ENCODE measurements at places on chromosomes 2 and 18.

- DNase-seq, result no peak
Measured at GRCh38 chr18:79302120-79302519, 93.6 kb upstream of the NFATC1 start.

DNA sequence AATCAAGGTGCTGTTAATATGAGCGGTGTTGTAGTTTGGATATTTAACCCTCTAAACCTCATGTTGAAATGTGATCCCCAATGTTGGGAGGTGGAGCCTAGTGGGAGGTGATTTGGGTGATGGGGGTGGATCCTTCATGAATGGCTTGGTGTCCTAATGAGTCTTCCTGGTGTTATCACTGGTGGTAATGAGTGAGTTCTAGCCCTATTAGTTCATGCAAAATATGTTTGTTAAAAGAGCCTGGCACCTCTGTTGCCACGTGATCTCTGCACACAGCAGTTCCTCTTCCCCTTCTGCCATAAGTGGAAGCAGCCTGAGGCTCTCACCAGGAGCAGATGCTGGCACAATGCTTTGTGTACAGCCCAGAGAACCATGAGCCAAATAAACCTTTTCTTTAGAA lies 158.4 kb downstream of the FMNL2 start:
- no peak for DNase-seq

- no peak for DNase-seq
Measured at GRCh38 chr2:172211512-172211911, 108.8 kb upstream of the DLX2 start.

DNA sequence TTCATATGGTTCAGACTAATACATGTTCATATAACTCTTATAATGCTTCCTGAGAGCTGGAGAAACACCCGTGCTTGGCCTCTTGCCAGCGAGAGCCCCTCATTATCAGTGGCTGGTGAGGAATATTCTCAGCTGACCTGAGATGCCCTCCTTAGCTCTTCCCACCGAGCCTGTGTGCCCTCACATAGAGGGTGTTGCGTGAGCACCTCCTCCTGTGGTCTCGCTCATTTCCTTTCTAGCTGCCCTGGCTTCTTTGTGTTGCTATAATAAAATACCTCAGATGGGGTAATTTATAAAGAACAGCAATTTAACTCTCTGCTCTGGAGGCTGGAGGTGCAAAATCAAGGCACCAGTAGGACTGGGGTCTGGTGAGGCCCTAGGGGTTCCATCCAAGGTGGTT lies 80.5 kb upstream of the ALKAL2 start:
- no peak for DNase-seq

DNA sequence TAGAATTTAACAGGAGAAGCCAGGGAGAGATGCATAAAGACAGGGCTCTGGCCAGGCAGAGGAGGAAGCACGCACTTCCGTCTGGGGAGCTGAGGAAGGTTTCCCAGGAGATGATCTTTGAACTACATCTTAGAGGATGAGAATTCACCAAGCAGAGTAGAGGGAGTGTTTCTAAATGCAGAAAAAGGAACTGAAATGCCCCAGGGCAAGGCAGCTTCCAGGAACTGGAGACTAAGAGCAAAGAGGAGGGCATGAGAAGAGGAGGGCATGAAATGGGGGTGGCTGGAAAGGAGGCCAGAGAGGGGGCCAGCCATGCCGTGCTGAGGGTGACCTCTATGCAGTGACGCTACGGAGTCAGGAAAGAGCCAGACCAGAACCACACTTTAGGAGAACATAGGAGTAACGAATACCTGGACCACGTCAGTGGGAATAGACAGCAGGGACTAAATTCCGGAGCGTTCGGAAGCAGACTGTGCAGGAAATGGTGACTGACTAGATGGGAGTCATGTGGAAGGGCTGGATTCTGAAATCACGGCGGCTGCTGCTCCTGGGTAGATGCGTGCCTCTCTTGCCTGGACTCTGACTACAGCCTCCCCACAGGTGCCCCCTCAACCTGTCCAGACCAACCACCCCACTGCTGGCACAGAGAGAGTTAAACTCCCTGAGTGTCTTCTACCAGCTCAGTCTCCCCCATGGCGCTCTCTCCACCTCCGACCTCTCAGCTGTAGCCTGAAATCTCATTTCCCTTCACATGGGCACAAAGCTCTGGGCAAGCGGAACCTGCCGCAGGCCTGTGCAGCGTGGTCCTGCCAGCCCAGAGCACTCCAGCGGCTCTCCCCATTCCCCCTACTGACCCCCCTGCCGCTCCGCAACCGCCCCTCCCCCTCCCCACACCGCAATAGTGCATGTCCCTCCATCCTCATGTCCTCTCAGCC lies 87.0 kb upstream of the RTN4 start:
- DNase-seq, result no peak

DNA sequence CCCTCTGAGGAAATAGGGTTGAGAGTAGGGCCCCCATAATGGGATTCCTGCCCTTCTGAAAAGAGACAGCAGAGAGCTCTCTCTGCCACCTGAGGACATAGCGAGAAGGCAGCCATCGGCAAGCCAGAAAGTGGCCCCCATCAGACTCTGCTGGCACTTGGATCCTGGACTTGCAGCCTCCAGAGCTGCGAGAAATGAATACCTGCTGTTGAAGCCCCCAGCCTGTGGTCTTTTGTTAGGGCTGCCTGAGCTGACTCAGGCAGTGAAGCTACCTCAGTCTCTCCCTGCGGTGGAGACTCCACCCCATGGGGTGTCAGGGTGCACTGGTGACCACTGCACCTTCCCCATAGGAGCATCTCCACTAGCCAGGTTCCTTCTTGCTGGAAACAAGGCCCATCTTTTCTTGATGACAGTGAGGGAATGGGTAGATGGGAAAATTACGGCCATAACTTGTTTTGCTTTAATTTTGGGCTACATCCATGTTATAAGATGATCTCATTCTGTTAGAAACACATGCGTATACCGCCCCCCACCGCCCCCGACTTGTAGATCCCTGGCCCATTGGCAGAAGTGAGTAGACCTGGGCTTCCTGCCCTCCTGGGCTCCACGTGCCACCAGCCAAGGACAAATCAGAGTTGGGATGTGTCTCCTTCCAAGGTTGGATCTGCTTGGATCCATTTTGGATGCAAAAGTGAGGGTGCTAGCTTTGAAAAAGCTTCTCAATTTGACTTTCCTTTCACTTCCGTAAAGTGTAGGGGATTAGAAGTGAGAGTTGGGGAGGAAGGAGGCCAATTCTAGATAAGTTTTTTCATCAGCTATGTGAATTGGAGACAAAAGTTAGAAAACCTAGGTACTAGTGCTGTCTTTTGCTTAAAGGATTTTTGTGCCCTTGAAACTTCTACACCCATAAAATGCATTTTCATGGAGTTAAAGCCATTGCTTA lies 42.9 kb downstream of the NCK2 start:
- DNase-seq, result no peak

DNA sequence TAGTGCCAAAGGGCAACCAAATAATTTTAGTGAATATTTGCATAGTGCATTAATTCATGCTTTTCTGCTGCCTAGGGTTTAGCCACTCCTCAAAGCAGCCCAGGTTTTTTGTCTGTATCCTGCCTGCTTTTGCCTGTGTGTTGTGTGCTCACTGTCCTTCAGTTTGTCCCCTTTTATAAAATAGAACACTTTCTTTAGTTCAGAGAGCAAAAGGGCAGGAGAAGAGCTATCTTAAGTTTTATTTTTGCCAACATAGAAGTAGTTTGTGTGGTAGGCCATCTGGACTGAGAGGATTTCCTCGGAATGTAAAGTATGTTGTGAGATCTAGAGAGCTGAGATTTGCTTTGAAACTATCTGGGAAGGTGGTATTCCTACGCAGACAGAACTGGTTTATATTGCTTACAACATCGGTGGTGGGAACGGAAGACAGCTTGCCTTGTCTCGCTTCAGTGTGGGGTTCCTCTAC lies 64.9 kb downstream of the EML4 start:
- DNase-seq, result no peak

DNA sequence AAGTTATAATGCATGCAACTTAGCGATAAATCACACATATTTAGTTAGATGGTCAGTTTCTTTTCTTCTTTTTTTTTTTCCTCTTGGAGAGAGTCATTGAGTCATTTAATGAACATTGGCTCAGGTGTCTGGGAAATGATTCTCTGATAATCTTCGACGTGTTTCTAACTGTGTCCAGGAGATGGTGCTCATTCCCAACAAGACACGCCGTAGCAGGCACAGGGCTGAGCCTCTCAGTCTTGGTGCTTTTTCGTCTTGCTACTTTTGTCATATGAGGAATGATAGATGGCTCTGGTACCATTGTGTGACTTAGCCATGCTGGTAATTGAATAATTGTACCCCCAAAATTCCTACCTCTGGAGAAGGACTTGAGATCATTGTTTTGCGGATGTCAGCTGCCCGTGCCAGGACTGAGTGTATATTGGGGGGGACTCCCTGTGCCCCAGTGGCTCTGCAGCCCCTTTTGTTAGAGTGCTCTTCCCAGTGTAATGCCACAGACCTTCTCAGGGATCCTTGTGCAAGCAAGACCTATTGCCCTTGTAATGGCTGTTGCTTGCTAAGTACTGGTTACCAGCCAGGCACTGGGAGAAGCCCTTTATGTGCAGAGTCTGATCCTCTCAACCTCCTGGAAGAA lies 107.6 kb upstream of the CYRIA start:
- DNase-seq, result peak; percentile 14

DNA sequence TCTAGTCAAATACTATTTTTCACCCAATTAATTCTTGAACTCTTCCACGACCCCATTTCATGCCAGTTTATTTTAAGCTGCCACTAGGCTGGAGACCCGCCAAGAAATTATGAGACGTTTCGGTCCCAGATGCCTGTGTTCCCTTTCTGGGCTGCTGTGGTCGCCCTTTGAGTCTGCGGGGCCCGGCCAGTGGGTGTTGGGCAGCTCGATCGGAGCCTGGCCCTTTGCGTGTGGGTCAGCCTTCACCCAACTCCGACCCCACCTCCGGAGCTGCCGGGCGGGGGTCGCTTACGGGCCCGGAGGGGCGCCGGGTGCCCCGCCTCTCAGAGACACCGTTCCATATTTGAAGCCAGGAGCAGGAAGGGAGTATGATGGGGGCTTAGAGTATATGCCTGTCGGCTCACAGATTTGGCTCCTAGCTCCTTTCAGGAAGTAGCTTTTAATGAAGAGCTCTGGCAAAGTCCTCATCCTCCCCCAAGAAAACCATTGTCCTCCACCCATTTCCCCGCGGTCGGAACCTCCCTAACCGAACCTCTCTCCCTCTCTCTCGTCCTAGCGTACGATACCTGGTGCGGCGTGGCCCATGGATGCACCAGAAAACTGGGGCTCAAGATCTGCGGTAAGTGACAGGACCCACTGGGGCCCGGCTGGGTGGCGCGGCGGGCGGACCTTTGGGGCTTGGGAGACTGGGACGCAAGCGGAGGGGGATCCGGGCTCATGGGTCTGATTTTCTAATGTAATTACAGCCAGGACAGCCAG lies 5.0 kb downstream of the GAD1 start:
- no peak for DNase-seq

DNA sequence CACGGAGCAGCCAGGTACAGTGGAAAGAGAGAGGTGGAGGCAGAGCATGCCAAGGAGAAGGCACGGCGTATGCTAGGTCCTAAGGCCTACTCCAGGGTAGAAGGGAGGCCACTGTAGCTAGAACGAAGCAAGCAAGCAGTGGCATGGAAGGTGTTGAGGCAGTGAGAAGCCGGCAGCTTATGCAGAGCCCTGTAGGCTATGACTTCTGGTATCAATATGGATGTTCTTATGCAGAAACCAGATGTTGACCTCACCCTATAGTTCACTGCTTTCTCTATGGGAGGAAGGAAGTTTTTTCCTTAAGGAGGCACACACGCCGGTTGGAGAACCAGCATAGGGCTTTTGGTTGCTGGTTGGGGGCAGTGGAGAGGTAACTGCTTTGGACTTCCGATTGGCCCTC lies 6.1 kb downstream of the MGAT5 start:
- no peak for DNase-seq

DNA sequence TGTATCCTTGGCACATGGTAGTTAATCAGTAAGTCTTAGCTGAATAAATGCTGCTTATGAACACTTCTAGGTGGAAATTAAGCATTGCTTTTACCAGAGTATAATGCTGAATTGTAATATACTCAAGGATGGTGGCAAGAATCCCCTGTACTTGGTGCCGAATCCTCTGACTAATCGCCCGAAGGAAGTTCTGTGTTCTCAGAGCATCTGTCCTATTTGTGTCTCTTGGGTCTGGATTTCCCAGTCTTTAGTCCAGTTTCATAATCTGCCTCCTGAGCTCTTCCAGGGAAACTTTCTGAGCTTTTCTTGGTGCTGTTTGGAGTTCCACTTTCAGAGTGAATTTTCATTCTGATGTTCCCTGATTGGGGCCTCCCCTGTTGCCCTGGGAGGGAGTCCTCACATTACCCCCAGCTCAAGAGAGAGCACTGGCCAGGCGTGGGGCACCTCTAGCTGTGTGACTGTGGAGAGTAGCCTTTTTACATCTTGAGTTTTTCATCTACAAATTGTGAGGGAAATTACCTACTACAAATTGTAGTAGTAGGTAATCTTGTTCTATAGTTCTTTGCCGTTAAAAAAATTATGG lies 144.9 kb downstream of the LTBP1 start:
- DNase-seq, result no peak

DNA sequence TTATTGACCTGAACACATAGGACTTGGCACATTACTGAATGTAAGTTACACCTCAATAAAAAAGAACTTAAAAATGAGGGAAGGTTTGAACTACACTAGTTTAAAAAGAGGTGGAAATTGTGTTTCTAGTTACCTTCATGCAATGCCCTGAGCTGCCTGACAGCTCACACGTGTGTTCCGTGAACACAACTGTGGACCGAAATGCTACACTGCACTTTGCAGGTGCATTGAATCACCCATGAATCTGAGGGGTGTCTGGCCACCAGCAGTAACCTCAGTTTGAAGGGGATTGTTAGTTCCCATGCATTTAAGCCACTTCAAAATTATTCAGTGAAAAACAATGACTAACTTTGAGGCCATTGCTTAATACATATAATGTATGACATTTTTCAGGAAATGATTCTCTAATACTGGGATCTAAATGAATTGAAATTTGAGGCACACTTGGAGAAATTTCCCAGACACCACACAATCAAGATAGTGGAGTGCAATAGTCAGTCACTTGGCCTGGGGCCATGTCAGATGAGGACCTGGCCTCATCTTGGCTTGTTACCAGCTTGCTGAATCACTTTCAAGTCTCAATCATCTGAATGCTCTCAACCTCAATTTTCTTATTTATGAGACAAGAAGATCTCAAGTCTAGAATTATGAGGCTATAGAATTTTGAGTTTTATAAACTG lies 59.3 kb downstream of the MYL12B start:
- DNase-seq, result no peak

DNA sequence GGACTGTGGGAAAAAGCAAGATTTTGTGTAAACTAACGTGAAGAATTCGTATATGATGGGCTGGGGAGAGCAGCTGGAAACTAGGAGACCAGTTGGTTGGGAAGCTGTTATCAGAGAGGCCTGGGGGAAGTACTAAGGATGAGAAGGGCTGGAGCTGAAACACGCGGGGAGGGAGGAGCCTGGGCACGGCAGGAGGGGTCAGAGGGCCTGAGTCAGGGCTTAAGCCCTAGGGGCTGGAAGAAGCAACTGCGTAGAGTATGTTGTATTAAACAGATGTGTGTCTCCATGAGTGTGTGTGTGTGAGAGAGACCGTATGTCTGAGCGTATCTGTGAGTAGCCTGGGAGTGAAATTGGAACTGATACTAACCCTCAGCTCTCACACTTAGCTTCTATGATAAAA lies 8.4 kb downstream of the POMC start:
- DNase-seq, result no peak

Data from KG1 (cell line).